Lower leg skin (tissue), 4 donors: ENCODE measurements at places on chromosomes 2 and 18. TPM values are rescaled to one million over a fixed set of nuclear protein-coding genes. Genes with fewer than 3 reads are reported as not detected.

DNA sequence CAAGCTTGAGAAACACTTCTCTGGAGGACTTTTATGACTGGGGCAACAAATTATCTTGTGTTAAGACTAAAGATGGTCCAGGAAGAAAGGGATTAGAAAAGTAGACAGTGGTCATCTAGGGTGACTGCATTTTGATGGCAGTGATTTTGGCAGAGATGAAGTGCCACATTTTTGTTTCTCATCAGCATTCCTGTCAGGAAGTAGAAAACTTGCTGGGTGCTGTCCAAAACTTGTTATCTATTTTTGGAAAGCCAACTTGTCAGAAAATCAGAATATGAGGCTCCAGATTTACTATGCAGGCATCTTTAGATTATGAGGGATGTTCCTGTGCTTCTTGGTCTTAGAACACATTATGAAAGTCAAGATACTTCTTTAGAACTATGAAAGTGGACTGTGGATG is 29.0 kb upstream of the CALCRL start:
- DNase-seq = no peak

DNA sequence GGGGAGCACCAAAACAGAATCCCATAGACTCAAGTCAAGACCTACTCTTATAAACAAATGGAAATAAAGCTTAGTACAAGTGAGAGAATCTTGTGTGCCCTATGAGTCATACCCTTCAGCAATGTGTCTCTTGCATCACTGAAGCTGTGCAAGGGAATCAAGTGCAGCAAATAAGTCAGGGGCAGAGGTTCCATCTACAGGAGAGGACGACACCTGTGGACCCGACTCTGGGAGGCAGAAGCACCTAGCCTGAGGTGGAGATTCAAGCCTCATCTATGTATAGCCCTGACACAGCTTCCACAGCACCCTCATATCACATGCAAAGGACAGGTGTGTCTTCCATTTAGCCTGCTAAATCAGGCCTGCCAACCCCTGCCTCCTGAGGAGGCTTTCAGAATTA is 298.2 kb downstream of the CNTNAP5 start:
- DNase-seq = no peak

The MLPH gene
- total RNA-seq = 37.9 TPM

DNA sequence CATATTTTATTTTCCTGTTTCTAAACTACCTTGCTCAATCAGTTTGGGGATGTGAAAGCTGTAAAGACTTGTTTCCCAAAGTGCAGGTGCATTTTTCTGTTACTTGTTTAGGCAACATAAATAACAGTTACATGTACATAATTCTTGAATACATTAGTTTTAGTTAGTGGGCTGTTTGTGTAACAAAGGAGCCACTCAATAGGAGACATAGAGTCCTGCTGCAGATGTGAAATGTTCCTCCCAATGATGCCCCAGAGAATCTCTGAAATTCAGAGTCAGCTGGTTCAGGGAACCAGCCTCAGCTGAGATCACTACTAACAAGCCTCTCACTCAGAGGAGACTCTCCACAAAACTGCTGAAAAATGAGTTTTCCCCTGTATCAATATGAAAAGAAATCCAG is 91.5 kb upstream of the TWSG1 start:
- DNase-seq = no peak

DNA sequence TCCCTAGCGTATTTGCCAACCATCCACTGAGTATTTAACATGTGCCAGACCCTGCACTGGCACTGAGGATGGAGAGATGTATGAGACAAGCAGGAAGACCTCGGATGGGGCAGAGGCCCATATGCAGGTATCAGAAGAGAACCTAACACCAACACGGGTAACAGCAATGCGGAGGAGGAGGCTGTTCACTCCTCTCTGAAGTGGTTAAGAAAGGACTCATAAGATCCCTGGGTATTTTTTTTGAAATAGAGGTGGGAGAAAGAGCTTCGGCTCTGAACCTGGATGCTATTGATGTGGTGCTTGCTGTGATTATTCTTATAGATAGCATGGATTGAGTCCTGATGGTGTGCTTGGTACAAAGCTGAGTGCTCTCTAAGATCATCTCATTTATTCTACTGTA is 418.3 kb downstream of the LPIN1 start:
- no peak for DNase-seq

DNA sequence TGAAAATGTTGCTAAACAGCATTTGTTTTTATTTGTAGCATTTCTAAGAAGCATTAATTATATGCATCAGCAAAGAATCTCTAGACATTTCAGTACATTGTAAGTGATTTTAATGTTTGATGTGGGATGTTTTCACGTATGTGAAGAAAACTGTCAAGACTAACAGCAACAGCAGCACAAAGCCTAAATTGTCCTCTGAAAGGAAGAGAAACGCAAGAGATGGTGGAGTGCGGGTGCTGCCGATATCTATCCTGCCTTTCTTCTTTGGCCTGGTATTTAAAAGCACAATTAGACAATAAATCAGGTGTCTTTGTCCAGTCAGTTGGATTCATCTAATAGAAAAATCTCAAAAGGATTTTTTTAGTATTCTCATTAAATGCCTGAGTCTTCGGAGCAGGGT is 3.1 kb downstream of the TWIST2 start:
- DNase-seq = peak; percentile 14

- DNase-seq = no peak
These were observed 182.0 kb downstream of the UXS1 start for GRCh38 chr2:106012001-106012590.

- no peak for DNase-seq
These were observed 69.6 kb downstream of the SLC66A3 start for GRCh38 chr2:11224887-11225286.

DNA sequence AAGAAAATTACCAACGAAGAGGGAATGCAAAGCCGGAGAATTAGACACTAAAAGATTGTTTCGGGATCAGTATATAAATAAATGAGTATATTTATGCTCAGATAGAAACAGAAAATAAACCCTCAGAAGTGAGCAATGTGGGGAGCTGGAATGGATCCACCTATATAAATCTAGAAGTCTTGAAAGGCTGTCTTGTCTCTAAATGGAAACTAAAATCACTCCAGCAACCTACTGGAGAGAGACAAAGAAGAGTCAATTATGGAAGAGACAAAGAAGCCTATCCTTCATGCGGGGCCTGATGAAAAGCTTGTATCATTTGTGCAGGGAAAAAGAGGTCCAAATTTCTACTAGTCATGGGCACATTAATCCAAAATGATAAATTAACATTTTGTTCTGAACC is 158.1 kb downstream of the DNAH7 start:
- no peak for DNase-seq
